ENCODE measurements at places on chromosomes 7 and 10.

DNA sequence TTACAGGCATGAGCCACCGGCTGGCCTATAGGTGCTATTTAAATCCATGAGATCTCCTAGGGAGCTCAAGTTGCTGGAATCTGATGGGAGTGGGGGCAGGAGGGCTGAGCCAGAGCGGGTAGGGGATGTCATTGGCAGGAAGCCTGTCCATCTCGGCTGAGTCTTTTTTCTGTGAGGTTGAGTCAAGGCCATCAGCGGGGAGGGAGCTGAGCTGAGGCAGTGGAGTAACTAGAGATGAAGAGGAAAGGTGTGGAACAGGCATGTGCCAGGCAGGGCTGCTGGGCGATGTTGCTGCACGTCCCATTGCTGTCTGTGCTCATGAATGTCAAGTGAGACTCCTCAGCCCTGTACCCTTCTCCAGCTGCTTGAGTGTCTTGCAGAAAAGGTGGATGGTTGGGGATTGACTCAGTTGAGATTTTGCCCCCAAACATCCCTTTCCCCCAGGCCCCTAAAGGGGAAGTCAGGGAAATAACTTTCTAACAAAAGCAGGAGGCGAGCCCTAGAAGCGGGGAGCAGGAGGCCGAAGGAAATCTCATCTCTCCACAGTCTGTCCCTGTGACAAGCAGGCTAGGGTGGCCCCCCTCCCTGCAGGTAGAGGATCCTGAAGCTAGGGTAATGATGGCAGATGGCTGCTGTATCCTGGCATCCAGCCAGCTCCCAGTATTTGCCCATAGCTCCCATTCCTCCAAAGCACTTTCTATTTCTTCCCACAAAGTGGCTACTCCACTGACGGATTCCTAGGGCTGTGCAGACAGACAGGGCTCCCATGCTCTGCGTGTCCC is 5.4 kb downstream of the ATP6V1F start:
- no peak for DNase-seq

DNA sequence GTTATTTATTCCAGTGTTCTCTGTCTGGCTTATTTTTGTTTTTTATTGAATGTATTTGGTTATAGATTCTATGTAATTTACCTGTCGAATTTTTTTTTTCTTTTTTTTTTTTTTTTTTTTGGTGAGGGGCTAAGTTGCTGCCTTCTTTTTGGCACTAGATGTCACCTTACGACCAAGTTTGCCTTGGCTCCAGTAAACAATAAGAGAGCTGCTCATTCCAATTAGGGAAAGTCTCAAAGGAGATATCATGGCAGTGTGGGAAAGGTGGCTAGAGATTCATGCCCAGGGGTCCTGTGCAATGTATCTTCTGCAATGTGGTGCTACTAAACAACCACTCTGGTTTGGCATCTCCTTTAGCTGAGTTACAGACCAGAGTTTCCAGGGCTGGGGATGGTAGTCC is 84.0 kb downstream of the PTPN20 start:
- DNase-seq, result no peak

DNA sequence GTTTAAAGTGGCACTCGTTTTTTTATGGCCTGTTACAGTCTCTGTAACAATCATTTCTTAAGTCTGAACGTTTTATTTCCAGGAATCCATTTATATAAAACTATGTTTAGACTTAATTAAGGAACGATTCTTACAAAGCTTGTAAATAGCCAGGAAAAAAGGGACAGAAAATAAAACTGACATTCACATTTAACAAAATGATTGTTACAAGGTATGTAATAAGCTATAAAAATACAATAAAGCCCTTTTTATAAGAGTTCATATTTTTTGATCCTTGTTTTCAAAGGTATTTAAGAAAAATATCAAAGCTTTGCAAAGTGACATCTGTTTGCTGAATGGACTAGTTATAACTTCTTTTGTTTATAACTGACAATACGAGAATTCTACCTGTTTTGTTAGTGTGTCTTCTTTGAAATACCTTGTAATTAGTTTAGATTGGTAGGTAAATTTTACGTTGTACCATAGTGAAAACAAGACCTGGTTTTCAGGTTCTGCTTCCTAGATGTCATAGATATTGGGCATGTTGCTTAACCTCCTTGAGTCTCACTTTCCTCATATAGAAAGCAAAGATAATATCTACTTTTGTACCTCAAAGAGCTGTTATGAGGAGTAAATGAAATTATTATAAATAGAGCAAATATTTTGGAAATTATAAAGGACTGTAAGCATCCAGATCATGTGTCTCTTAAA is 25.8 kb downstream of the BTRC start:
- no peak for DNase-seq

- no peak for DNase-seq
Observed at GRCh38 chr10:12469345-12469744, 120.0 kb downstream of the CAMK1D start.

GRCh38 chr10:92567952-92568600 is 5.8 kb downstream of the IDE start:
- no peak for DNase-seq

DNA sequence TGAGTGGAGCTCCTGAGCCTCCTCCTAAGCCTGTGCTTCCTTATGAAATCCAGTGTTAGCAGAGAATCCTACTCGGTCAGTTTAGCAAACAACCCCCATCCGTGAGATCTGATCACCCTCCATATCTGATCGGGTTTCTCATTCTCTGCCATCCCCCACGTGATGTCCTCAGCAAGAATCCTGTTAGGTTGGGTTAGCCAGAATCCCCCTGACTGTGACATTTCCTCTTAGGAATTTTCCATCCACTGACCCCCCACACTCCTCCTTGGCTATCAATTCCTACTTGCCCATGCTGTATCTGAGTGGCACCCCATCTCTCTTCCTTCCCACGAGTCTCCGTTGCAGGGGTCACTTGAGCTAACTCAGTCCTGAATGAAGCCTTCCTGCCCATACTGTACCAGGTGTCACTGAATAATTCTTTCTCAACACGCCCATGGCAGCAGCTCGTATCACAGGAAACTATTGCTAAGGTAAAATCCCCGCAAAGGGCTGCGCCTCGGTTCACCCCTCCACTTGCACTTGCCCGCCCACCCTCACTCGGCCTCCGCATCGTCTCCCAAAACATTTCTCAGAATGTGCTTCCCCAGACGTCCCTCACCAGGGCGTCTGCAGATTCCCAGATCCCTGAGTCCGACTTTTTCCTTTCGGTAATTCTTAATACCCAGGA is 44.1 kb downstream of the MYOF start:
- no peak for DNase-seq

- no peak for DNase-seq
Observed at GRCh38 chr7:81447351-81447952, 322.4 kb downstream of the HGF start.

DNA sequence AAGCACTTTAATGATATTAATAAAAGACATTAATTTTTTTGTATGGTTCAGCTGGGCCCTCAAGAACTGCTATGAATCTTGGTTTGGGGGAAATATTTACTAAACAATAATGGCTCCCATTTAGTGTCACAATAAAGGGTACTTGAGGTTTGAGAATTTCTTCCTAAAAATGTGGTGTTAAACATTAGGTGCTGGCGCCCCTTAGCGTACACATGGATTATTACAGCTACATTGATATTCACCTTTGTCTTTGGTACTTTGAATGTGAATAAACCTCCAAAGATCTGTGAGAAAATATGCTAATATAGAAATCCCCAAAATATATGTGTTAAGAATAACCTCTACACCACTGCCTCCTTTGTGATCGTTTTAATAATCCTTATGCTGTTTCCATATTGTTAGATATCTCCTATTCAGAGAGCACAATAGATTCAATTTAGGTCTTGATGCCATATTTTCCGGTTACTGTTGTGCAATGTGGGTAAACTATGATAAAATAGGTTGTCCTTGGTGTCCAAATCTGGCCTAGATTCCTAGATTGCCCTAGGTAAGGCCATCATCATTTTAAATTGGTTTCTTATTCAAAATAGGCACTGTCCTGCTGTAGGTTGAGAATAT is 161.8 kb upstream of the CACNA2D1 start:
- DNase-seq, result no peak

- DNase-seq, result no peak
Observed at GRCh38 chr10:112502536-112502935, 55.5 kb downstream of the VTI1A start.

DNA sequence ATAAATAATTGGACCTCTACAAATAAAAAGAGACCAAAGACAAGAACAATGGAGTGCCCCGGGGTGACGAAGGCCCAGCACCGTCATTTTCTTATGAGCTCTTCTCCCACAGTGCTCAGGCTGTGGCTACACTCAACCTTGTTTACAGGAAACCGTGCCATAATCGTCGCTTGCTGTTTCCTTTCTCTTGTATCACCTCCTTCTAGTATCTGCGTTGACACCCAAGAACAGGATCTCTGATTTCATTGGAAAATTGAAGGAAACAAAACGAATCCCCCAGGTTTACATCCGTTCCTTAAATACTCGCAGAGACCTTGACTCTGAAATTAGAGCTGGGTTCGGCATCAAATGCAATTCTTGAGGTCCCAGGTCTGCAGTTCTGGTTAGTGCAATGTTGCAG is 1.7 kb upstream of the IGFBP3 start:
- no peak for DNase-seq

- DNase-seq, result no peak
Observed at GRCh38 chr10:62708569-62708968, 96.0 kb upstream of the ADO start.
